Stimulated activated CD4-positive, alpha-beta T cell treated with anti-CD3 and anti-CD28 coated beads, Interleukin-12 subunit alpha, Interleukin-12 subunit beta, amount 100 ng/mL, for 4 hours (primary cell): ENCODE measurements at places on chromosomes 5 and 9.

DNA sequence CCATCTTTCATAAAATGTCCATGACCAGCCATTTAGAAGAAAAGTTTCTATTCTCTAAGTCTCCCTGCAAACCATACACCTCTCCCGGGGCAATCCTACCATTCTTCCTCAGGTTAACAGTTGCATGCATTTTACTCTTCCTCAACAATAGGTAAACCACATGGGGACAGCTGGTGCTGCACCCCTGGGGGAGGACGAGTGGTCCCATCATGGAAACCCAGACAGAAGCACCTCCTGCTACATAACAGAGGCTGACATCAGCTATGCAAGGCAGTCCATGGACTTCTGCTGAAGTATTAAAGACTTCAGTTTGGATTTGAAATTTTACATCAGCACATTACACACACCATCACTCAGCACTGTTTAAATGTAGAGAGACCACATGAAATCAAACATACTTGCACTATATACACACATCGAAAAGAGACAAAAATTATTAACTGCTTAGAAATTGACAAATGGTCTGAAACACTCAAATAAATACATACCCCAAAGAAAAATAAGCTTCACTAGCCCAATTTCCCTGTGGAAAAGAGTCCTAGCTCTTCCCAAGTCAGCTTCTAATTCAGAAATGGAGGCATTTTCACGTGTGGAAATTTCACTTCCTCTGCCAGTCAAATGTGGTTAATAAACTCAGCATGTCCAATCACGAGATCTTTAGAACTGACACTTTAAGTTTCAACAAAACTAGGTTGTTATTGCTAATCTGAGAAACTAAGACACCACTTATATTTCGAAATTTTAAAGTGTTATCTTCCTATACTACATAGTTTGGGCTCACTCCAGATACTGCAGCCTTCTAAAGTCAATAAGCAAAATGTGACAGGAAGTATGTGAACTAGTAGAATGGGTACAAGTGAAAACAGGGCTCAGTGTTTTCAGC, 173.4 kb downstream of the ROR2 start:
- no peak for DNase-seq

DNA sequence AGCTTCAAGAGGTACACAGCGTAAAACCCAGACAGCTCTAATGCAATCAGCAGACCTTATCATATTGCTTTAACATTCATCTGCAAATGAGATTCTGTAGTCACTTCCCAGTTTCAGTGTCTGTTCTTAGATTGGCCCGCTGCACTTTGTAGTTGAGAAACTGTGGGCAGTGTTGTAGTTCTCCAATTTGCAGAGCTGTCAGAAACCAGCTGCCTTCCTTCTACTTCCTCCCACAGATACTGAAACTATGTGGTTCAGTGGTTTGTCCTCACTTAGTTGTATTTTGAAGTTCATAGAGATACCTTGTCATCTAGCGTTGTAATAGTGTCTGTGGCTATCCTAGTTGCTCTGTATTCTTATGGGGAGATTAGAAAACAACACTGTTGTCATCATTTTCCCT, 39.6 kb upstream of the TRIM36 start:
- peak; percentile 7 for DNase-seq

DNA sequence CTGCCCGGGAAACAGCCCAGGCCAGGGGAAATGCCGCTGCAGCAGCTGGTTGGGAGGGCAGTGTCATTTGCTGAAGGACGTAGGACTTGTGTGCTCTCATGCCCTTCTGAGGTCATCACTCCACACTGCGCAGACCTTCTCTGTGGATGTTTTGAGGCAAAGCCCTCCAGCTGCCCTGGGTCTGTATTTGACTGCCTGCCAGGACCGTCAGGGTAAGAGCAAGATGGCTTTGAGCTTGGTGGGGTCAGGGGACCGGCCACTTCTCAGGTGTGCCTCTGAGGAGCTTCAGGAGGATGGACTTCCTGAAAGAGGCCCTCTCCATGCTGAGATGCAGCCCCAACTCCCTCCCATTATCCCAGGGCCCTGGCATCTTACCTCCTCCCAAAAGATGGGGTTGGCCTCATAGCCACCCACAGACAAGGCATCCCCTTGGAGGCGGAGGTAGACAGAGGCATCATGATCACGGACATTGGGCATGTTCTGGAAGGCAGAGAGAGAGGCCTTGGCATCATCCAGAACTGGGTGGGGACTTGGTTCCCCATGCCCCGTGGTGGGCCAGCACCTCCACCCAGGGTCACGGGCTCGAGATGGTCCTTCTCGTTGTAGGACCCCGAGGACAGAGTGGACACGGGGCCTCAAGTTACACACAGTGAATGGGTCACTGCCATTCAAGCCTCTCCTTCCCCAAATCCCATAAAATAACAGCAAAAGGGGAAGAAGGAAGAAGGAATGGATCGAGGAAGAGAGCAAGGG, 19.4 kb downstream of the SARDH start:
- DNase-seq = no peak

DNA sequence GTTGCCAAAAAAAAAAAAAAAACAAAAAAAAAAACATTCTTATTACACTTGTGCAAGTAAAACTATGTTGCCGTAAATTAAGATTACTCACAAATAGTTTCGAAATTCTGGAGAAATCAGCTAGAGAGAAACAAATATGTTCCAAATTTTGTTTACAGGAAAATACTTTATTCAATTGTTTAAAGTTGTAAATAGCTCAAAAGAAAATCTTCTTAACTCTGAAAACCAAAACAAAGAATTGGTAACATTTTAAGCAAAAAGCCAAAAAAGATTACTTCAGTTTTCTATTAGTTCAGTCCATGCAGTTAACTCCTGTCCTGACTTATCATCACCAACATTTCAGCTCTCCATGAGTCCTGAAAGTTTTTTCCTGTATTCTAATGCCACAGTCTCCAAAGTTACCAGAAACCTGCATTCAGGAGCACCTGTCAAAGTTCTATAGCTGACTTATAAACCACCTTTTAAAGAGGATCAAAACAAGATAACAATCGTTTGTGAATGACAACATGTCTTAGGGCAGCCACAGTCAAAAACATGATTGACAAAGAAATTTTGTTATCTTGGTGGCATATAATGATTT, 194.1 kb downstream of the RANBP17 start:
- no peak for DNase-seq

GRCh38 chr9:112380102-112380824, at the start of gene HSDL2:
Gene HSDL2, plus strand, starts transcription at chr9:112380108. Its CDS starts 56 bp downstream, at chr9:112380164.
- DNase-seq = peak; percentile 15

- no peak for DNase-seq
These were observed 34.4 kb downstream of the KCNT1 start for GRCh38 chr9:135736272-135736978.

DNA sequence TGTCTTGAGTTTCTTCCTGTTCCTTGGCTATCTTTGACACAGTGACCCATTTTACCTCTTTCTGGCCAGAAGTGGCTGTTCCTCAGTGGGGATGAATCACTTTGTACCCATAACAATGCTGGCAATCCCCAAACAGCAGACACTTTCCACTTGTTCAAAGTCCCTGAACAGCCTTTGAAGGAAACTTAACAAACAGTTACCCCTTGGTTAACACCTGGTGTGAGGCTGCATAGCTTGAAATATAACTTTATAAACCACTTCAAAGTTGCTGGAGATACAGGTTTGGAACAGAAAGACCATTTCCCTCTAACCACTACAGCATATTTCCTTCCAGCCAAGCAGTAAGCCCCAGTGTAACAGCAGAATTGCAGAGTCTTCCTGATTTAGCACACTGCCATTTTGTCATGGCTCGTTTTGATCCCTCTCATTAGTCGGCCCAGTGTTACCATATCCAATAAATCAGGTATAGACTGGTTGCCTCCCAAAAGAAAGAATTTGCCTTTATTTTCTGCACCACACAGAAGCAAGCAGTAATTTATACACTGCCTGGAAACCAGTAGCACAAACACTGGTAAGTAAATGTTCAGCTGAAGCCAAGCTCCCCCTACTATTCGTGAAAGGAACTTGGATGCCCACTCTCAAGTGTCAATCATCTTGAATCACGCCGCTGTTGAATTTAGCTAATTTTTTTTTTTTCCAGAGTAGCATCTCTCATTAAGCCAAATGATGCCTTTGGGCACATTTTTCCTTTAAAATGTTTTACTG, 225.9 kb downstream of the PIK3R1 start:
- no peak for DNase-seq

DNA sequence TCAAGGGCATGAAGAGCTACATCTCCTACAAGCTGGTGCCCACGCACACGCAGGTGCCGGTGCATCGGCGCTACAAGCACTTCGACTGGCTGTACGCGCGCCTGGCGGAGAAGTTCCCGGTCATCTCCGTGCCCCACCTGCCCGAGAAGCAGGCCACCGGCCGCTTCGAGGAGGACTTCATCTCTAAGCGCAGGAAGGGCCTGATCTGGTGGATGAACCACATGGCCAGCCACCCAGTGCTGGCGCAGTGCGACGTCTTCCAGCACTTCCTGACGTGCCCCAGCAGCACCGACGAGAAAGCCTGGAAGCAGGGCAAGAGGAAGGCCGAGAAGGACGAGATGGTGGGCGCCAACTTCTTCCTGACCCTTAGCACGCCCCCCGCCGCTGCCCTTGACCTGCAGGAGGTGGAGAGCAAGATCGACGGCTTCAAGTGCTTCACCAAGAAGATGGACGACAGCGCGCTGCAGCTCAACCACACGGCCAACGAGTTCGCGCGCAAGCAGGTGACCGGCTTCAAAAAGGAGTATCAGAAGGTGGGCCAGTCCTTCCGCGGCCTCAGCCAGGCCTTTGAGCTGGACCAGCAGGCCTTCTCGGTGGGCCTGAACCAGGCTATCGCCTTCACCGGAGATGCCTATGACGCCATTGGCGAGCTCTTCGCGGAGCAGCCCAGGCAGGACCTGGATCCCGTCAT, 1.4 kb downstream of the SNX18 start:
- no peak for DNase-seq

DNA sequence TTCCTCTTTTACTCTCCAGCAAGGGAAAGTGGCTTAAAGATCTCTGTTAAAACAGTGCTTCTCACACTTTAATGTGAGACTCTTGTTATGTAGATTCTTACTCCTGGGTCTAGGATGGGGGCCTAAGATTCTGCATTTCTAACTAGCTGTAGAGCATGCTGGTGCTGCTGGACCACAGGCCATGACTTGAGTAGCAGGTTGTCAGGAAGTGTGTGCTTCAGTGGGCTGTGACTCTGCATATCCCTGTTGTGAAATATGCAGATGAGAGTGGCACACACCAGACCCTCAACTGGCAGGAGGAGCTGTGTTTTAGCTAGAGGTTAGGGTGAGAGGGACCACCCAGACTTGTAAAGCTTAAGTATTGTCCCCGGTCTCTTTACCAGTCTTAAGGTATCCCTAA, 191.1 kb upstream of the DMRT1 start:
- no peak for DNase-seq

DNA sequence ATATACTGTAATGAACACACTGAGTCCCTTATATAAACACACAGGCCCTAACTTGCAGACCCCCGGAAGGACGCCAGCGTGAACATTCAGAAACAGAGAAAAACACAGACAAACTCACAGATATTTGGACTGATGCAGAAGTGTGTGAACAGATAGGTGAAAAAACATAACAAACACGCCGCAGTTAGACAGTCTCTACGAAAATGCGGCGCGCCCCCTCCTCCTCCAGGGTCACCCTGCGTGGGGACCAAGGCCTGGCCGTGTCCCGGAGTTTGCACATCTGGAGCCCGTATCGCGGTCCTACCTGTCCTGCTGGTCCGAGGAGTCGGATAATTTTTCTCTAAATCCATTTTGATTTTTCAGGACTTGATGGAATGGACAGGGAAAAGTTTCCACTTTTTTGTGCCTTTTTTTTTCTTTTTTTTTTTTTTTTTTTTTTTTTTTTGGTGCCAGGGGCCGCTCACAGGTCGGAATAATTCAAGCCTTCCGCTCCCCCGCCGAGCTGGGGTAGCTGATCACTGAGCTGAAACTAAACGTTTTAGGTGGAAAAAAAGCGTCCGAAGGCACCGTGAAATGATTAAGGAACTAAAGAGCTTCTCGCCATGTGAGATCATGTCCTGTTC, at the start of gene PAX5:
Gene PAX5, minus strand, starts transcription at position 587 of the 623 bp plus-strand sequence. Its CDS starts 237 bp downstream, at position 350.
- no peak for DNase-seq

DNA sequence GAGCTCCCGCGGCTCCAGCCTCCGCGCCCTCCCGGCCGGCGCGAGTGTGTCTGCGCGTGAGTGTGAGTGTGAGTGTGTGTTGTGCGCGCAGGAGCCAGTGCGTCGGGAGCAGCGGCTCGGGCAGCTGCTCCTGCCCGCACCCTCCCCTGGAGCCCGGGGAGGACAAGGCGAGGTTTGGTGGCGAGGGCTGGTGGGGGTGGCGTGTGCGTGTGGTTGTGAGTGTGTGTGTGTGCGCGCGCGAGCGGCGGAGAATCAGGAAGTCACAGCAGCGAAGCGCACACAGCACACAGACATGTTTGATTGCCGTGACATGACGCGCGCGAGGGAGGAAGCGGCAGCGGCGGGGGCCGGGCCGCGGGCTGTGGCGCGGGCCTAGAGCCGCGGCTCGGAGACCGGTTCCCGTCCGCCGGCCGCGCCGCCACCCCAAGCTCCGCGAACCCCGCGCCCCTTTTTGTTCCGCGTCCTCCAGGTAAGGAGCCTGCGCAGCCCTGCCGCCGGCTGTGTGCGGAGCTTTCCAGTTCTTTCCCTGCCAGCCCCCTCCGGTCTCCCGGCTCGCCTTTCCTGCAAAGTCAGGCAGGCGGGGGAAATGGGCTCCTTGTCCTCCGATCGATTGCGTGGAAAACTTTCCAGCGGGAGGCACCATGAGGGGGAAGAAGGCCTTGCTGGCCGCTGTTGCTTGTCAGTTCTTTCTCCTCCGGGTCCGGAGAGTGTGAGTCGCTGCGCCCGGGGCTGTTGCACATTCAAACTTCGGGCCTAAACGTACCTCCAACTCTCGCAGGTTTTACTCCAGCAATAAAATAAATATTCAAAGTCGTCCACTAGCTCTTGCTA, 2.4 kb downstream of the SMARCA2 start:
- peak; percentile 64 for DNase-seq

DNA sequence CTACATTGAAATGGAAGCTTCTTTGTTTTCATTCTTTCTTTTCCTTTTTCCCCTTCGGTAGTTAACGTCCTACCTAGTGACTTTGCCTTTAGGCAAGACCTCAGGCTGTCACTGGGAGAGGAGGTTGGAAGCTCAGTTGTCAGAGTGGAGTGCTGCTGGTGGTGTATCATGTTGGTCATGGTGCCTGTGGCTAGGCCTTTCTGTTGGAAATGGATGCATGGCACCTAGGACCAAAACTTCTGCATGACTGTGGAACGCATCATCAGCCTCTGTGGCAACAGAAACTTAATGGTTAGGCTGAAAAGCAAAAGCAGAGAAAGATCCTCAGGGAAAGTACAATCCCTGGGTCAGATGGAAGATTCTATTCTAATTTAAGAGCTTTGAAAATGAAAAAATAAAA, 57.9 kb downstream of the OSTF1 start:
- DNase-seq = no peak

- no peak for DNase-seq
These were observed 75.7 kb upstream of the IRX4 start for GRCh38 chr5:1958211-1959010.

DNA sequence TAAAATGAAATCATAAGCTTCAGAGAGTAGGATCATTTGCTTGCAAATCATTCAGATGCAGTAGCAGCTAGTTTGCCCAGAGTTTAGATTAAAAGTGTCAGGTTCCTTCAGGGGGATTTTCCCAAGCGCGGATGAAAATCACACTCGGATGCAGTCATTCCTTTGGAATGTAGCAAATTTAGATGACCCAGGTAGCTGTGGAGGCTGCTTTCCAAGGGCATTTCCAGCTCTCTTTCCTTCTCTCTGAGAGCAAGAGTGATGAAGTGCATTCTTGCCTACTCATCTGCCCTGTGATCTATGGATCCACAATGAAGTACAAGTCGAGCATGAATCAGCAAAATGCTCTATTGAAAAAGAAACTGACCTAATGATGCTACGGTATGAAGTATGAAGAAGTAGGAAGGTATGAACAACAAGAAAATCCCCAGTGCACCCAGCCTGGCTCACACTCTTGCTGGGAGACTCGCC, 200.2 kb downstream of the PLK2 start:
- DNase-seq = no peak
